ENCODE measurements at places on chromosomes 12 and 14.

GRCh38 chr12:52829986-52830770 is 3.9 kb downstream of the KRT79 start:
- DNase-seq, result no peak

DNA sequence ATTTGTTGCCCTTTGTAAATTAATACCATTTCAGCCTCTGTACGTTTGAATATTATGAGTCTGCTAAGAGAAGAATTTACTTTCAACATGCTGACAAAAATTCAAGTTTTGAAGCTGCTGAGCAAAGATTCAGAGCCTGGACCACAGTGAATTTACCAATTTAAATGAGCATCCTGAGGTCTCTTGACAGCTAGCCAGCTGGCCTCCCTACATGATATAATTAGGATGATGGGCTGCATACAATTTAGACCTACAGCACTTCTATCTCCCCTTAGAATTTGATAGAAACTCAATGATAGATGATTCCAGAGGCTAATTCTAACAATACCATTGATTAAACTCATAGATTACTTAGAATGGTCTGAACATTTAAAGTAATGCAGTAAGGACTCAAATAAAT is 10.0 kb upstream of the EEA1 start:
- DNase-seq, result no peak

GRCh38 chr14:84343656-84344055 is 1186.3 kb upstream of the FLRT2 start:
- no peak for DNase-seq

DNA sequence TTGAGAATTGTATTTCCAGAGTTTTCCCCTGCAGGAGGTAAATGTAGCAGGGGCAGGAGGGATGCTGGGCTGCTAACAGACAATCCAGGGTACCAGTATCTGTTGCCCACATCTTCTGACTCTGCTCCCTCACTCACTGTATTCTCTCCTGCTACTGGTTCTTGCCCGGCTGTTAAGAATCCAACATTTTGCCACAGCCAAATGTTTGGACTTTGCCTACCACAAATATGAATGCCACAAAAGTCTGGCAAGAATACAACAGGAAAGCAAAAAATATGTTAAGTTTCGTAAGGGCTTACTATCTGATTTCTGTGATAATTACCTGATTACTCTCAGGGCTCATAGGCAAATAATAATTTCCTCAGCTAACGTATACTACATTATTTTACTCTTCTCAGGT is 160.0 kb downstream of the BCAT1 start:
- no peak for DNase-seq

DNA sequence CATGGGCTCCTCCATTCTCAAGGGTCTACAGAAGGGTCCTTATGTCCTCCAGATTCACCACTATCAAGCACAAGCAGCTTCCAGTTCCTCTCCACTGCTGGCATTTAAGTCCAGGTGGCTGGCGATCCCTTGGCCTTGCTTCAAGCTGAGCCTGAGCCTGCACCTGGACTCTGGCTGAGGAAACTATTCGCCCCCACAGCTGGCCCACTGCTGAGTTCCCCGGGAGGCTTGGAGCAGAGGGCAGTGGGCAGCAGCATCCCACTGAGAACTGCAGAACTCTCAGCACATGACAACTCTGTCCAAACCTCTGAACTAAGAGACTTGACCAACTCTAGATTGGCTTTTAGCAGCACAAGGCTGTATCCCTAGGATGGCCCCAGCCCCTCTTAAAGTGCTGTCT is 11.3 kb upstream of the RABGGTA start:
- no peak for DNase-seq

DNA sequence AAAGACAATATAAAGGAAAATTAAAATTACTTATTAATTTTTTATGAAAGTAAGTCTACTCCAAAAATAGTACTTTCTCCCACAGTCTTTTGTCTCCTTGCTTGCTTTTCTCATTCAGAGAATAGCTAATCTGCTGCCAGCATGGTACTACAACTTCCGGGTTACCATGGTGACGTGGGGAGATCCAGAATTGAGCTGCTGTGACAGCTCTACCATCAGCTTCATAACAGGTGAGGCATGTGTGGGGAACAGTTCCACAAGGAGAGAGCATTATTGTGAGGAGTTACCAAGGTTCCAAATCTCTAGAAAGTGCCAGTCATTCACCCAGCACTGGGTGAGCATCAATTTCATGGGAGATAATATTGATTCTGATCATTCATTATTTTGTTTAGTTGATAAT is 197.8 kb downstream of the PTPRO start:
- no peak for DNase-seq

GRCh38 chr12:95805864-95806671 is 15.5 kb upstream of the NTN4 start:
- no peak for DNase-seq

GRCh38 chr12:131159660-131160059 is 206.0 kb downstream of the ADGRD1 start:
- no peak for DNase-seq

GRCh38 chr12:44158746-44159145 is 322.9 kb downstream of the TMEM117 start:
- no peak for DNase-seq

- DNase-seq, result no peak
Measured at GRCh38 chr12:88172844-88173407, 30.8 kb downstream of the TMTC3 start.

GRCh38 chr12:93839064-93839463 is 161.9 kb downstream of the CRADD start:
- DNase-seq, result no peak

DNA sequence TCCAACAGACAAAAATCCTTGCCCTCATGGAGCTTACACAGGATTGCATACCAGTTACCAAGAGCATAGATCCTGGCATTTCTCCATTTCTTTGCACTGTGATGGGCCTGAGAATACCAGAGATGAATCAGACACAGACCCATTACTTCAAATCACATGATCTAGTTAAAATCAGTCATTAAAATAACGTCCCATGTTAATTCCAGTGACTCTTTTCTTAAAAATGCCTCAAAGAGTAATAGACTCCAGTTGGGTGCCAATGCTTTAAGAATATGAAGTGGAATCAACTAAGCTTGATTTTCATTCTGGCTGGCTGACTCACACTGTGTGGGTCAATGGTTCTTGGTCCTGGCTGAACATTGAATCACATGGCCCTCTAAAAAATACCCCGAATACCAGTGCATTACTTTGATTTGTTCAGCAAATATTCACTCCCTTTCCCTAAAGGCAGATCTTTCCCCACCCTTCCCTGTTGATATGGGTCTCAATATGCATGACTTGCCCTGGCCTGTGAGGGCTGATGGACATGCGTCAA is 11.0 kb downstream of the ASB2 start:
- DNase-seq, result no peak

GRCh38 chr12:63843254-63843720 is 1.2 kb upstream of the SRGAP1 start:
- no peak for DNase-seq

DNA sequence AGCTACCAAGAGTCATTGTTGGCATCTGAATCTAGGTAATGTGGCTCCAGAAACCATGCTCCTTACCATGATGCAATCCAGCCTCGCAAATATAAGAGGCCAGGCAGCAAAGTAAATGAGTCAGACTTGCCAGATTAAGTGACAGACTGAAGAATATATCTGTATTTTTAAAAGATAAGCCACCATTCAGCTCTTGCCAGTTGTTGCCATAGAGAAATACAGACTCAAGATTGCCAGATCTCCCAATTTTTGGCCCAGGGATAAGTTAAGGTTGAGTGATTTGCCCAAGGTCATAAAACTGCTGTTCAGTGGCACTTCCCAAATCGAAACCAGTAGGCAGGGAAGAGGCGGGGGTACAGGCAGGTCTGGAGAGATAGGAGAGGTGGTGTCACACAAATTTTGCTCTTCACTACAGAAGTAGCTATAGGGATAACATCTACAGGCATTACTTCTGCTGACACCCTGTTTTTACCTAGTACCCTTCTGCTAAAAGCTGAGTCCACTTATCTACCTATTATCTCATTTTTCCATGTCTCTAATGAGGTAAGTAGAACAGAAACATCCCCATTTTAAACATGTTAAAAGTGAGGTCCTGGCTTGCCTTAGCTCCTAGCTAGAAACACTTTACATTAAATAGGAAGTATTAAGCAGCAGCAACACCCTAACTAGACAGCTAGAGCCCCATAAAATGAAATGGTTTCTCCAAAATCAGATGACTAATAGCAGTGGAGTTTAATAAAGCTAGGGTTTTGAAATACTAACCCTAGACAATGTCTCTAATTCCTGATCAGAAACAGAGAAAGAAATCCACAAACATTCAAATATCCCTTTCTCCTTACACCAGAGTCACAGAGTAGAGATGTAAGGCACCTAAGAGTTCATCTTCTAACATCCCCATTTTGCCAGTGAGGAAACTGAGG is 19.5 kb downstream of the DCAF5 start:
- no peak for DNase-seq

GRCh38 chr14:102203382-102203781 is 63.7 kb downstream of the WDR20 start:
- no peak for DNase-seq

GRCh38 chr12:113903381-113903863 is 62.7 kb downstream of the RBM19 start:
- DNase-seq, result no peak

DNA sequence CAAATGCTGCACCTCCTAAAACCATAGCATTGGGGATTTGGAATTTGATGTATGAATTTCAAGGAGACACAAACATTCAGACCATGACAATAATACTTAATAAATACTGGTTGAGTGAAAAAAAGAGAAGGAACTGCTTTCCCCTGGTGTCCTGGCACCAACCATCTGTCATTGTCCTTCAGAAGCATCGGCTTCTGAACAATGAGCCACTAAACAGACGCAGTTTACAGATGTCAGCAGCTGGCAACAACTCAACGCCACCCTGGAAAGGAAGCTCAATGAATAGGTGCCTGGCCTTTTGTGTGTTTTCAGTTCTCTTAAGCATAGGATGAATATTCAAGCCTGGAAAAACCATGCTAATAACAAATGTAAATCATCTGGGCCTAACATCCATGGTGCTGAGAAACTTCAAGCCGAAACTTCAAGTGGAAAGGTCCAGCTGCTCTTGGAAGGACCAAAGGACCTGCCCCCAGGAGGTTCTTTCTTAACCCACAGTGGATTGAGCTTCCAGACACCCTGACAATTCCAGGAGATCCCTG is 101.3 kb downstream of the WIF1 start:
- DNase-seq, result no peak

- no peak for DNase-seq
Measured at GRCh38 chr12:117820216-117820907, 148.4 kb downstream of the KSR2 start.

GRCh38 chr14:102525219-102525928 is 15.8 kb upstream of the ANKRD9 start:
- no peak for DNase-seq

- DNase-seq, result no peak
Measured at GRCh38 chr12:125610971-125611370, 545.7 kb downstream of the AACS start.

- DNase-seq, result no peak
Measured at GRCh38 chr12:124512667-124513296, 54.6 kb downstream of the NCOR2 start.

GRCh38 chr14:65910108-65910786 is 497.7 kb downstream of the FUT8 start:
- no peak for DNase-seq

GRCh38 chr12:62044450-62045135 is 215.6 kb upstream of the USP15 start:
- DNase-seq, result no peak

DNA sequence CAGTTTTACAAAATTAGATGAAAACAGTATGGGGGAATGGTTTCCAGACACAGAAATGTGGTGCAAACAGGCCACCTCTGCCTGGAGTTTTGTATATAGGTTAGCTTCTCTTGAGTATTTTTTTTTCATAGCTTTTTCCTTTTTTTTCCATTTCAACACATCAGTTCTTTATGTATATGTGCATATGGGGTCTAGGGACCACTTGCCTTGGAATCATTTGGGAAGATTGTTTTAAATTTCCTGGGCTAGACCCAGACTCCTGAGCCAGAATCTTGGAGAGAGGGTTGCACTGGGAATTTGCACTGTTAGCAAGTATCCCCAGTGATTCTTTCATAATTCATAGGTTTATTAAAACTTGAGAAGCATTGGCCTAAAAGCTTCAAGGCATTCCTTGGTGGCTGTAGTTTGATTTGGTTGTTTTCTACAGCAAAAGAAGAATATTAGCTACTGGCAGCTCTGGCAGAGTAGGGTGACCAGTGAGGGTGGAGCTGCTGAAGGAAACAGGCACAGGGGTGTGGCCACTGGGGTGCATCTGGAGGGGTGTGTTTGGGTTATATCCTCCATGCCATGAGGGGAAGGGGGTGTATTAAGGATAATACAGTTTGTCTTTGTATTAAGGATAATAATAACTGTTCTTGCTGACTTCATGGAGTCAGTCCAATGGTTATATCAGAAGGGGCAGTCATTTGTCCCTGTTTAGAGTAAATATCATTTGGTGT is 22.8 kb downstream of the PPP1R36 start:
- DNase-seq, result no peak

GRCh38 chr12:71752891-71753290 is 1.8 kb upstream of the RAB21 start:
- DNase-seq, result no peak

GRCh38 chr14:74558655-74559054 is 53.4 kb downstream of the LTBP2 start:
- DNase-seq, result no peak

DNA sequence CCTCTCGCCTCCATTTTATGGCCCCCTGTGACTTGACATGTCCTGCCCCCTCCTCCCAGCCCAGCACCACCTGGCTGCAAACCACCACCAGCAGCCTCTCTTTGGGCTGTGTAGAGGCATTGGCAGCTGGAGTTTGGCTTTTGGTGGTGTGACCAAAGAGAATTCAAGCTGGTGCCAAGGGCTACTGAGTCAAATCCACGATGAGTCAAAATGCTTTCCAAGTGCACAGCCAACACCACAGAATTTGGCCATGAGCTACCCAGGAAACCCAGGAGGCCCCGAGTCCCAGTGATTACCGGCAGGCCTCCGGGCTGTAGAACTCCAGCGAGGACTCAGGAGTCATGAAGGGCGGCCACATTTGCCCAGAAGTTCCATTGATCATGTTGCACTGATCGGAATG is 53.8 kb downstream of the SCARB1 start:
- DNase-seq, result no peak

GRCh38 chr14:72033365-72033764 is 101.1 kb downstream of the RGS6 start:
- no peak for DNase-seq

GRCh38 chr14:57502586-57503254 is 9.1 kb upstream of the CCDC198 start:
- DNase-seq, result no peak

- no peak for DNase-seq
Measured at GRCh38 chr12:123984903-123985302, 11.9 kb downstream of the ZNF664 start.

All from activated naive CD8-positive, alpha-beta T cell treated with anti-CD3 and anti-CD28 coated beads, Interleukin-2, amount 10 ng/mL, durations not matched to agents 7 days and 5 days (primary cell).